ENCODE measurements at places on chromosomes 5 and 9. TPM values are rescaled to one million over a fixed set of nuclear protein-coding genes. Genes with fewer than 3 reads are reported as not detected.

GRCh38 chr5:7393921-7394799 lies 1.8 kb upstream of the ADCY2 start:
- no peak for DNase-seq

The ABLIM3 gene
- total RNA-seq, result 33.3 TPM

GRCh38 chr9:27429436-27429835 lies 94.7 kb upstream of the IFNK start:
- DNase-seq, result no peak

The CATSPER3 gene
- total RNA-seq, result under 0.01 TPM

DNA sequence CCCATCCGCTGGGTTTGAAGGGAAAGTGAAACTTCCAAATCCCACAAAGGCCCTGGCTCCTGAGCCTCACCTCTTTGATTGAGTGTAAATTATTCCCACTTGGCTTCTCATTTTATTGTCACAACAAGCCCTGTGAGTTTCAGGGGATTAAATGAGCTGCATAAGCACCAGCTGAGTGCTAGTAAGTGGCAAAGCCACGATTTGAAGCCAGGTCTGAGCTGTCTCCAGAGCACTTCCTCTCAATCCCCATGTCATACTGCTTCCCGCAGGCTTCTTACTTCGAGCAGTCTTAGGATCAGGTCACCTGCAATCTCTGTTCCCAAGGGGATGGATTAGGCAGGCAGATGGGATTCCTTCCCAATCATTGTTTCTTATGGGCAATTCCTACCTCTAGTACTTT lies 18.0 kb downstream of the RPS14 start:
- DNase-seq, result no peak

The CDC25C gene
- total RNA-seq, result 7.5 TPM

The UGT3A1 gene
- not detected for total RNA-seq

GRCh38 chr9:105706156-105706555 lies 11.8 kb downstream of the TMEM38B start:
- no peak for DNase-seq

- DNase-seq, result peak; percentile 67
These were observed 40.0 kb upstream of the CDH6 start for GRCh38 chr5:31153521-31153920.

- no peak for DNase-seq
These were observed 13.6 kb upstream of the OLFM1 start for GRCh38 chr9:135073741-135074305.

- peak; percentile 70 for DNase-seq
These were observed 18.3 kb downstream of the PDGFRB start for GRCh38 chr5:150137168-150137957.

GRCh38 chr5:10328323-10328722 lies 20.6 kb upstream of the CMBL start:
- peak; percentile 28 for DNase-seq

DNA sequence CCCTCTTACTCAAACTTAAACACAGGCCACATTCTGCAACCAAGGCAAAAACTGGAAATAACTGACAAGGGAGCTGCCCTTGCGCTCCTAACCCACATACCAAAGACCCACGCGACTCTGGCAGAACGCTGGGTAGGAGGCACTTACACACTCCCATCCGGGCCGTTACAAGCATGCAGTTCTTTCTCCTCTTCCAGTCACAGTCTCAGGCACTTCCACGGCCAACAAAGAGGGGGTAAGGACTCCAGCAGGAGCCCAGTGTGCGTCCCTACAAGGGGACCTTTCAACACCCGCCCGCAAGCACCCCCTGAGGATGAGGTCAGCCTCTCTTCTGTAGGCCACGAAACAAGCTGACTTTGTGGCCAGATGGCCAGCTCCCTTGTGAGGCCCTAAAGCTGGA lies 57.4 kb downstream of the SERINC5 start:
- no peak for DNase-seq

DNA sequence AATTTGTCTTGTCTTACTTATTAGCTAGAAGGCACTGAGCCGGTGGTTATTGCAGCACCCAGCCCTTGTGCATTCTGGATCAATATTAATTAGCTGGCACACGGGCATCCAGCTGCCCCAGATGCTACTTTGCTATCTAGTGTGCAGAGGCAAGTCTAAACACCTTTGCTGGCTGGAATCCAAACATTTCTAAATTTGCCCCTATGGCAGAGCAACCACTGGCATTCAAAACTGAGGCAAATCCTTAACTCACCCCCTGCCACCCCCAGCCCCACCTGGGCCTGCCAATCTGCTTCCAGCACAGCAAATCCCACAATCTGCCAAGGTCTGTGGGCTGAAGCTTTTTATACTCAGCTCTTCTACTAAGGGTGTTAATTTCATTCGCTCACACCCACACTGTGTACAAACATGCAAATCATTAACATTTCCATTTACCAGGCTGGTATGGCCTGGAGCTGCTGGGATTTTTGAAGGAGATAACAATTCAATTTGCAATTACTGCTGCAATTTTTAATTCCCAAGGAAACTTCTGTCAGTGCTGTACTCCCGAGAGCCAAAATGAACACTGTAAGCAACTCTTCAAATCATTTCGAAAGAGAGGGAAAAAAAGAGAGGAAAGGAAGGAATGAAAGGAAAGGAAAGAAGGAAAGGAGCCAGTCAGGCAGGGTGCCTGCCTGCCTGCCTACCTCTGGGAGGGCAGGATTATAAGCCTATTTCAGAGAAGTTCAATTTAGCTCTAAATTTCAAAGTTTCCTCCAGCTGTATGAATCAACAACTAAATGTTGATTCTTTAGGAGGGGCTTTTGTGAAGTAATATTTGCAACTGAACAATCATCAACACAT lies 35.5 kb downstream of the RAPGEF1 start:
- no peak for DNase-seq

The ARL14EPL gene
- total RNA-seq, result not detected

The ZNG1C gene
- 11.9 TPM for total RNA-seq

The PCDHB10 gene
- 0.18 TPM for total RNA-seq

DNA sequence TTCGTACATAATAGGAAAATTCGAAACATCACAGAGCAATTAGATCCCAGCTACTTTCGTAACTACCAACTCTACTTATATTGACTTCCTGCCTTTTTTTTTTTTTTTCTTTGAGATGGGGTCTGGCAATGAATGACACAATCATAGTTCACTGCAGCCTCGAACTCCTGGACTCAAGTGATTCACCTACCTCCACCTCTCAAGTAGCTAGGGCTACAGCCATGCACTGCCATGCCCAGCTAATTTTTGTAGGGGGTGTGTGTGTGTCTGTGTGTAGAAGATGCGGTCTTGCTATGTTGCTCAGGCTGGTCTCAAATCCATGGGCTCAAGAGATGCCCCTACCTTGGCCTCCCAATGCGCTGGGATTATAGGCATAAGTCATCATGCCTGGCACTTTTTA lies 5.8 kb upstream of the PAIP2 start:
- DNase-seq, result no peak

DNA sequence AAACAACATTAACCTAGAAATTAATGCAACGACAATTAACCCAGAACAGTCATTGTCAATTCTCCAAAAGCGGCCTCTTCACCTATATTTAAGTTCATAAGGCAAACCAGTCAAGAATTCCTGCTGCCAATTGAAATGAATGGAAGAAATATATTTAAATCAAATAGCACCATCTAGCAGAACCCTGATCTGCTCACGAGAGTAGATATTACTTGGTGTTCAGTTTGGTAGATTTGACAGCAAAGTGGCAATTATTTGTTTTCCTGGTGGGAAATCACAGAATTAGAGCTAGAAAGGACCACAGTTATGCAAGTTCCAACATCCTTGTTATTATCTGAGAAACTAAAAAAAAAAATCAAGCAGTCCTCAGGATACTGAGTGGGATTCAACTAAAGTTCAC lies 2.3 kb downstream of the SSBP2 start:
- DNase-seq, result no peak

The LHFPL2 gene
- total RNA-seq, result 11.3 TPM

GRCh38 chr9:136551401-136552116 lies 5.7 kb upstream of the NOTCH1 start:
- DNase-seq, result peak; percentile 64

The EQTN gene
- total RNA-seq, result not detected

The PCAT7 gene
- total RNA-seq, result not detected

GRCh38 chr5:29389993-29390392 lies 1803.5 kb upstream of the CDH6 start:
- DNase-seq, result no peak

DNA sequence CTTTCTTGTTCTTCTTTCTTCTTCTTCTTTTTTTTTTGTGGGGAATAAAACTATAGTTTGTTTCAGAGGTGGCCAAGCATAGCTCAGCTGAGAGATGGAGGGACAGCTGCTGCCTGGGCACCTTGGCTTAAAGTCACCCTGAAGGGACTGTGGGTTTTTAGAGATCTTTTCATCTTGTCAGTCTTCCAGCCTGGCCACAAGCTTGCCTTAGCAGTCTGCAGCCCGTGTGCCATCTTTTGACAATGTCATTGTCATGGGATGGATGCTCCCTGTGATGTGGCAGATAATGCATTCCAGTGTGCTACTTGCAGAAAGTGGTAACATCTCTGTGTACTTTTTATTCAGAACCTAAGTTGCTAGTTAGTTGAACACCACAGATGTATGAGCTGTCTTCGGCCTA lies 280.8 kb downstream of the FANCC start:
- no peak for DNase-seq

GRCh38 chr5:147930769-147931168 lies 24.4 kb upstream of the C5orf46 start:
- no peak for DNase-seq

GRCh38 chr5:36458746-36459145 lies 147.7 kb upstream of the SLC1A3 start:
- no peak for DNase-seq

GRCh38 chr5:72328172-72328571 lies 8.0 kb downstream of the PTCD2 start:
- DNase-seq, result peak; percentile 21

DNA sequence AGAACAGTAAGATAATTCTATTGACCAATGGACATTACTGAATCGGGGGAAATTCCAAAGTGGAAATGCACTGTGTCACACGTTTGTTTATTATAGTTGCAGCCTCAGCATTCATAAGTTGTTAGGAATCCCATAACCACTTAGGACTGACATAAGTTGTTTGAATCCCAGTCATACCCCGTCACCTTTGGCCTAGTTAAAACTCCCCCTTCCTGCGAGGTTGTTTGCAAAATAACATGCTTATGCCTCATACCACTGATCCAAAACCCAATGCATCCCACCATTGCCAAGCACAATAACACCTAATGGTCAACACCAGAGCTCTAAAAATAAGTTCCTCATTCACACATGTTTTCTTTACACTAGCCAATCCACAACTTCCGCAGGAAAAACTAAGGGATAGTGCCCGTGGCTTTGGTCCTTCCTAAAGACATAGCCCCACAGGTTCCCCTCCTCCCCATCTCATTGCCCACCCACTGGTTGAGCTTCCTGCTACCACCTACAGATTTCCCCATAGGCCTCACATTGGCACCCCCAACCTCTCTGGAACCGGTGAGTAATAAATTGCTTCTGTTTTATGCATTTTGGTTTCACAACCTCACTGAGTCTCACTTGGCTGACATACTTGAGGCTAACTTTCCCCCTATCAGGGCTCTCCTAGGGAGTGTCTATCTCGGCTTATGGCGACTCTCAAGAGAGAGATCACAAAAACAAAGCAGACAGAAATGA lies 42.3 kb upstream of the MUSK start:
- peak; percentile 98 for DNase-seq

GRCh38 chr9:111107141-111107540 lies 68.9 kb upstream of the LPAR1 start:
- no peak for DNase-seq

DNA sequence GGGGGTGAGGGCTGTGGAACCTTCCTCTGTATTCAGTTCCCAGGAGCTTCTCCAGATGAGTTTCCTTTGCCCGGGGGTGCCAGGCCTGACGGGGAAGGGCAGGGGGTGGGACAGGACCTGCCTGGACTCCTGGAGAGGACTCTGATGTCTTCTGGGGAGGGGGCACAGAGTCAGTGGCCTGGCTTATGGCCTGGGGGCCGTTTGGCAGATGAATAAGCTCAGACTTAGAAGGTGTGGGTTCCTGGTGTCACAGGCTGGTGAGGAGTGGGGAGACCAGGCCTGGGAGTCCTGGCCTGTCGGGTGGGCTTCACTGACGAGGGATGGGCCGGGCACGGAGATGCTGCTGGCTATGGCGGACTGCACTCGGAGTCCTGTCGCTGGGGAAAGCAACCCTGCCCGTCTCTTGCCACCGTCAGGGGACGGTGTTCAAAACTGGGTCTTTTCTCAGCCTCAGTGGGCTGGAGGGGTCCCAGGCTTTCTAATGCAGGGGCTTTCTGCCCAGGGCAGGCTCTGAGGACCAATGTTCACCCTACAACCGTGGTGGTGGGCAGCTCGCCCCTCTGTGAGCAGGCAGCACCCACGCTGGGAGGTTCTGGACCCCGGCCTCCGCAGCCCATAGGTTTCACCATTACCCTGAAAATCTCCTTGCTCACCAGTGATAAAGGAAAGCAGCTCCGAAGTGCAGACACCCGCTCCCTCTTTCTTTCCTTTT lies 16.2 kb downstream of the COL5A1 start:
- no peak for DNase-seq

GRCh38 chr5:110832683-110833082 lies 93.9 kb downstream of the SLC25A46 start:
- no peak for DNase-seq

- DNase-seq, result no peak
These were observed 215.6 kb downstream of the SYK start for GRCh38 chr9:91017245-91017644.

GRCh38 chr5:9230355-9230754 lies 315.5 kb downstream of the SEMA5A start:
- DNase-seq, result no peak

GRCh38 chr9:137367506-137368430 lies 55.2 kb downstream of the EXD3 start:
- DNase-seq, result no peak

The OR1Q1 gene
- not detected for total RNA-seq

GRCh38 chr5:1938310-1939000 lies 55.7 kb upstream of the IRX4 start:
- DNase-seq, result no peak

DNA sequence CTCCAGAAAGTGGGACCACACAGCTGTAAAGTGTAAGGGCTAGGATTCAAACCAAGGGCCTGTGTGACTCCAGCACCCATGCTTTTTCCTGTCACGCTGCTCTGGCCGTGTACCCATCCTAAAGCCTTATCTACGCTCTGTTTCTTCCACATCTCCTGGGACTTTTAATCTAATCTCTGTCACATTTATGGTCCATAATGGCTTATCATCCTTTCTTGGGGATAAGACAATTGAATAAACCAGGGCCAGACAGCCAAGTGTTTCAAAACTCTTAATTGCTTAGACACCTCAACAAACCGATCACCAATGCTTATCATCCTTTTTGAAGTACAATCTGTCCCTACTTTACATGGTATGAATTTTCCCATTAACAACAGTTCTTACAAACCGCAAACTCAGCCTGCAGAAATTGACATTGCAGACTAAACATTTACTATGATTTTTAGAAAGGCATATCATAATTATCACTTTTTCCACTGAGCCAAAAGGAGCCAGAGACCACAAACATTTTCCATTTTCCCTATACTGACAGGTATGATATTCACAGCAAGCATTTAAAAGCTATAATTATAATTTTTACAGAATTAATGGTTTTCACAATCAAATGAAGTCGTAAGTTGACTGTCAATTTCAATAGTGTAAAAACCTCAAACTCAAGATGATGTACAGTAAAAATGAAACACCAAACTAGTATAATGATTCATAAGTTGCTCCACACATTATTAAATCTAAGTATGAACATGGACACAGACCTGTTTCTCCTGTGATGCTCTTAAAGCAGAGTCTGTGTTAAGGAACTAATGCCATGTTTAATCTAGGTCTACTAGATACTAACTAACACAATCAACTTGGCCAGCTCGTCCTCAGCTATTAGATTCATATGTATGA lies 99.5 kb downstream of the FBXW11 start:
- DNase-seq, result no peak

GRCh38 chr9:132702254-132702653 lies 32.0 kb downstream of the GTF3C4 start:
- DNase-seq, result no peak

- DNase-seq, result peak; percentile 90
These were observed 2.2 kb downstream of the RACK1 start for GRCh38 chr5:181241393-181241975.

All from IMR-90 (cell line).